ENCODE measurements at places on chromosomes 7 and 10.

- no peak for DNase-seq
Observed at GRCh38 chr10:14658331-14659127, 116.2 kb downstream of the FAM107B start.

DNA sequence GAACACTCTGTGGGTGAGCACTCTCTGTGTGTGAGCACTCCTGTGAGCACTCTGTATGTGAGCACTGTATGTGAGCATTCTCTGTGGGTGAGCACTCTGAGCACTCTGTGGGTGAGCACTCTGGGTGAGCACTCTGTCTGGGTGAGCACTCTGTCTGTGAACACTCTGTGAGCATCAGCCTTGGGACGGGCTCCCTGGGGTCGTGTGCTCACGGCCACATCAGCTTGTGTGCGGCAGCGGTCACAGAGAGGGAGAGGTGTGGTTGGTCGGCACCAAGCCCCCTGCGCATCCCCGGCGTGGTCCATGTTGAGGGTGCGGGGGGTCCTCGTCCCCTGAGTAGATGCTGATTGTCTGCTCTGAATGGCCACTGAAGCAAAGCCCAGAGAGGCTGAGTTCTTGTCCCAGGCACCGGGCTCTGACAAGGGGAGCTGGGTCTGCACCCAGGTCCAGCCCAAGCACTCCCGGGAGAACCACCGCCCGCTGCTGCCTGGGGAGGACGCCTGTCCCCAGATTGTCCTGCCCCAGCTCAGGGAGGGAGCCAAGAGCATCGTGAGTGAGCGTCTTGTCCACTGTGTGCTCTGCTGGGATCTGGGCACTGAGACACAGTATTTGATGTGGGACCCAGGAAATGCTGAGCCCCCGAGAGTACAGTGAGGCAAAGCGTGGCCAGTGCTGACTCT is 143.7 kb downstream of the DNAJB6 start:
- no peak for DNase-seq

DNA sequence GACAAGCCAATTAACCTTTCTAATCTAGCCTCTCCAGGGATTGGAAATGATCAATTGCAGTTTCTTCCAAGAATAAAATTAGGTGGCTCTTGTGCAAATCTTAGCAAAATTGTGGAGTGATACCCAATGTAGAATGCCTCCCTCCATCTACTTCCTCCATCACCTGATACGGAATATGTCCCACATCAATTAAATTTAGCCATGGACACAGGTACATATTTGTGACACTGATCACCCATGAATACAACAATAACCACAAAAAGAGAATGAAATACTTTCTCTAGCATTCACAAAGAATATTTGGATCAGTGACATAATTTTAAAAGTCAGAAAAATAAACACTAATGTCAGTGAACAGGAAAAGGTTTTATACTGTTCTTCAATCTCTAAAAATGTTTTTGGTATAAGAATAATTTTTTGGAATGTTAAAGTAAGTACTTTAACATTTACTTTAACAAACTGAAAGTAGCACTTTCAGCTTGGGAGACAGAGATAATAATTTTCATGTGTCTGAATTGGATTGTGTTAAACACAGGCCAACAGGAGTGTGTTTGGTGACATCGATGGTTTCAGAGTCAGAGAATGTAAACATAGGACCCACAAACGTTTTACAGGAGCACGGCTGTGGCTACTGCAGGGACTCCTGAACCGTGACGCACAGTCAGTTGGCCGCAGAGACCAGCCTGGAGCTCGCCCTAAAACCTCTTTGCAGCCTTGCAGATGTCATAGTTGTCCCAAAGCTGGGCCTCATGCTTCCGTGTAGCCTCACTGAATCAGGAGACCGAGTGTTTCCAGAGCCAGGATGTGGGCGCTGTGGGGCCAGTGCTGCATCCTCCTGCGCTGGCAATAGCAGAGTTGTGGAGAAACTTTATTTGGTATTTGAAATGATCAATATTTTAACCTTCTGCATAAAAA is 7.2 kb downstream of the RBM20 start:
- DNase-seq: no peak

DNA sequence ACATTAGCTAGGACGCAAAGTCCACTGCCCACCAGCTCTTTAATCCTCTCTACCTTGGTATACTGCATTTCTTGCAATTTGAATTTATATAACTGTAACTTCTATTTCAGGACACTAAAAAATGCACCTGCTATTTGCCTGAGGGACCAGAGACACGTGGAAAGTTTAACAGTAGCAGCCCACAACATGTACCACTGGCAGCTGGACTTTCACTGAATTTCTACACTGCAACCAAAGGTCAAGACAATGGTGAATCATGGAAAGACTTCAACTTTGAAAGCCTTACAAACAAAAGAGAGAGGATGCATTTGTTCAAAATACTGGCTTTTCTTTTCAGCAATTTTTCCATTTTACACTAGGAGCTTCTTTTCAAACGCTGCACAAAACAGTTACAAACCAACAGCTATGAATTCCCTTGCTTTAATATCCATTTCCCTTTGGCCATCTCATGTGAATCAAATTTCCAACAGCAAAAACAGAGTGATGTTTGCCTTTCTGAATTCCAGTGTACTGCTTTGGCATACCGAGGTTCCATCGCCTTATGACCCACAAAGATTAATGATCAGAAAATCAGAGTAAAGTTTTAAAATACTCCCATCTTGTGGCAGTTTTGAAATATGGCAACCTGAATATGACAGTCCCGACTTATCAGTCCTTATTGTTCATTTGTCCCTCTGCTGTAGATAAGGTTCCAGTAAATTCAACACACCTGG is 29.9 kb upstream of the HNRNPH3 start:
- DNase-seq: no peak

GRCh38 chr7:64618785-64619456 is 47.0 kb upstream of the ZNF107 start:
- DNase-seq: no peak

DNA sequence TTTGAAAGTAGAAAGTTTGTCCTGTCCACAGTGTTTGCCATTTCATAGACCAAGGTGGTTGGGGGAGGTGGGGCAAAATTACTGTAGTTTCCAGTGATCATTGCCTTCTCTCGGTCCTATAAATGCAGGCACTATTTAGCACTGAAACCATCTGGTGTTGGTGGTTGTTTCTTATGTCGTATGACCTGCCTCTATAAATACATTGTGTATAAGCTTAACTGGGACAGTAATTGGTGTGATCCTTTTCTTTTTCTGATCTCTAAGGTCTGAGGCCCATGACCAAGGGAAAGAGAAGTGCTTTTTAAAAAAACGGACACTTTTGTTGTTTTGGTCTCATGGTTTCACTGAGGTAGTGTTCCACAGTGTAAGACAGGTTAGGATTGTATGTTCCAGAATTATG is 63.1 kb downstream of the AUTS2 start:
- DNase-seq: no peak

DNA sequence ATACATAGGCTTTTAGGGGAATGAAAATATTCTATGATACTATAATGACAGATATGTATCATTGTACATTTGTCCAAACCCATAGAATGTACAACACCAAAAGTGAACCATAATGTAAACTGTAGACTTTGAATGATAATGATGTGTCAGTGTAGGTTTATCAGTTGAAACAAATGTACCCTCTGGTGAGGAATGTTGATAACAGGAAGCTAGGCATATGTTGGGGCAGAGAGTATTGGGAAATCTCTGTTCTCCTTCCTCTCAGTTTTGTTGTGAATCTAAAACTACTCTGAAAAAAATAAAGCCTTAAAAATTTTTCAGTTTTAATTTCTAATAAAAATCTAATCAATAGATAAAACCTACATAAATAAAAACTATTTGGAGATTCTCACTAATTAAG is 36.9 kb downstream of the C1GALT1 start:
- DNase-seq: no peak

DNA sequence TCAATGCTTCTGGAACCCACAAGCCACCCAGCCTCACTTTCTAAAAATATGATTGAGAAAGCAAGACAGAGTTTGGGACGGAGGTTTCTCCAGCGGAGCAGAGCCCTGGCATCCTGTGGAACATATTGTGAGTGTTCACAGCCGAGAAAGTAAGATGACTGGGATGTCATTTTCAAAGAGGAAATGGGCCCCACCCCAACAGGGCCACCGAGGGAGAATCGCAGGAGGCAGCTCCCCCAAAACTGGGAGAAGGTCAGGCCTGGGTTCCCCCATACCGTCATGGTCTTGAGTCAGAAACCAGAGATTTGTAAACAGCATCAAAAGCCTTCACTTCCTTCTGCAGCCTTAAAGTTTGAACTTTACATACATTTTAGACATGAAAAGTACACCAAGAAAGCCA is 560.0 kb downstream of the PTPRN2 start:
- DNase-seq: no peak

- DNase-seq: no peak
Observed at GRCh38 chr10:121088524-121088923, 237.4 kb downstream of the WDR11 start.

GRCh38 chr10:7895699-7896090 is 77.4 kb downstream of the TAF3 start:
- DNase-seq: no peak

GRCh38 chr7:117114272-117114671 is 161.0 kb downstream of the ST7 start:
- DNase-seq: no peak

DNA sequence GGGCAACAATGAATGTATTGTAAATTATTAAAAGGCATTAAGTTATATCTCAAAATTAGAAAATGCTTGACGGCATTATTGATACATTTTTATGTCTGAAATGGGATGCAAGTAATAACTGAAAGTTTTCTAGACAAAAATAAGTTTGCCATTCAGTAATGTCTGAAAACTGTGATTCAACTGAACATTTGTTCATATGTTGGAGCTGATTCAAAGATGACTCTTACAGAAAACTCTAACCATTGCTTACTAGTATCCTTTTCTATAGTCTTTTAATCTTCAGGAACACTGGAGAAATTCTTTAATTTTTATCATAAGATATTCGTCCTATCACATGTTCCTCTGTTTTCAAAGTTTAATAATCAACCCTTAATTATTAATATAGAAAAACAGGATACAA is 71.1 kb upstream of the TFEC start:
- DNase-seq: no peak

DNA sequence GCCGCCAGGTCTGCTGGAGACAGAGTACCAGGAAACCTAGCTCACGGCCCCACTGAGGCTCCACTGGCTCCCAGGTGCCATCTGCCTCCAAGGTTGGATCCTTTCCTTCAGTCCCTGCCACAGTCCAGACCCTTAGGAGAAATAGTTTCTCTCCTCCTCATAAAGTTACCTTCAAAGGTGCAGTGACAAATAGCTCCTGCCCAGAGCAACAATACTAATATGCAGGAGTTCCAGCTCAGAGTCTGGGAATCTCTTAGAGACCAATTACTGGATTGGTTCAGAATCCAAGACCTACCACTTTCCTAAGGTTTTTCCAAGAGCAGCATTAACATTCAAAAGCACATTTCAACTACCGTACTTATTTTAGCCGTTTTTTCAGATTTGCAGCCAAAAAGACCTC is 41.0 kb upstream of the ADAM12 start:
- DNase-seq: no peak

- no peak for DNase-seq
Observed at GRCh38 chr7:94123136-94123535, 119.0 kb upstream of the BET1 start.

- DNase-seq: no peak
Observed at GRCh38 chr10:70198696-70199466, 28.6 kb upstream of the SAR1A start.

DNA sequence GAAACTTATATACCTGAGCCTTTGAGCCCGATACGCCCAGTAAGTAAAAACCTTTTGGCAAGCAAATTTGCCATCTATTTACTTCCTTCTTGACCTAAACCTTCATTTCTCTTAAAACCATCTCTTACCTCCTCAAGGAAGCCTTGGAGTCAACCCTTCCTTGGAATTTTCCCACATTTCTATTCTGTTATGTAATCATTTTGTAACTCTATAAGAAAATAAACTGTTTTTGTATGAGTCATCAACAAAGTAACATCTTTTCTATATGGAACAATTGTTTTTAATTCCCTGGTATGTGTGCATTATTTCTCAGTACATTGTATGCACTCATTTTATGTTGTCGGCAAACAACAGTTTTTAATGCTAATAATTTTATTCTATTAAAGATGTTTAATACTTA is 162.0 kb downstream of the TEX36 start:
- DNase-seq: no peak

- no peak for DNase-seq
Observed at GRCh38 chr7:106038289-106038688, 73.8 kb downstream of the SYPL1 start.

DNA sequence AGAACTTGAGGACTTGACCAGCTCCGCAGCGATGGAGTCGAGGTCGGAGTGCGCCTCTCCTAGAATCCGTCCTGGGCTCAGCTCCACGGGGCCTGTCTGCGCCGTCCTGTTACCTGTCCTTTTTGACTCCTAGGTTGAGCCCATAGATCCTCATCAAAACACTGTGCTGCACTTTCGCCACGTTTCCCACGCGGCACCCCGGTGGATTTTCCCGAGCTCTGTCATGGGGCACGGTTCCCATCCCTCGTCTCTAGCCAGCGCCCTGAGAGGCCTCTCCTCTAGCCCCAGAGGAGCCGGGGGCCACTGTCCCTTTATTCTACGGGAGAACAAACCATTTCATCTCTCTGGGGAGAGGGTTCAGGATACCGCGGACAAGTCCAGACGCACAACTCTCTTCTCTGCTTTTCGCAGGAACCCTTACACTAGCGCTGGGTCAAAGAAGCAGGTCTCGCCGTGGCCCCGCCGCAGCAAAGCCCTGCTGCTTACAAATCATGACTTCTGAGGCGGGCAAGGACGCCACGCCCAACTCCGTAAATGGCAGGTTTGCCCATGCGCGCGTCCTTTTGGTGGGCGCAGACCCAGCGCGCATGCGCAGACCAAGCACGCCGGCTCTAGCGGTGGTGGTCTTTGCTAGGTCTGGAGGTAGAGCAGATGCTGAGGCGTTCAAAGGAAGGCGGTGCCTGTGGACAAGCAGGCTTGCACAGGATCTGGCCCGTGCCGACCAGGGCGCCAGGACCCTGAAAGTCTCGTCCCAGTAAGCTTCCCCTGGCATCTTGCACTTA is 10.3 kb upstream of the ANKRD7 start:
- DNase-seq: peak; percentile 28

DNA sequence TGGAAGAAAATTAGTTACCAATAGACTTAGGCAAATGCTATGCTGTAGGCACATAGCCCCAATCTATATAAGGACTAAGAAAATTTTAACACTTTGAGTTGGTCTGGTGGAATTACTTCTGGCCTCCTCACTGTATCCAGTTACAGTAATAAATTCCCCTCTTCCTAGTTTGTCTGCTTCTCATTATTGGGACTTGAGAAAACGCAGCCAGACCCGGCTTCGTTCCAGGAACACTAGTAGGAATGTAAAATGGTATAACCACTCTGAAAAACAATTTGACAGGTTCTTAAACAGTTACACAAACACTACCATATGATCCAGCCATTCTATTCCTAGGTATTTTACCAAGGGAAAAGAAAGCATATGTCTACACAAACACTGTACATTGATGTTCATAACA is 150.2 kb downstream of the VPS50 start:
- DNase-seq: no peak

- no peak for DNase-seq
Observed at GRCh38 chr7:15504351-15504750, 57.5 kb downstream of the AGMO start.

DNA sequence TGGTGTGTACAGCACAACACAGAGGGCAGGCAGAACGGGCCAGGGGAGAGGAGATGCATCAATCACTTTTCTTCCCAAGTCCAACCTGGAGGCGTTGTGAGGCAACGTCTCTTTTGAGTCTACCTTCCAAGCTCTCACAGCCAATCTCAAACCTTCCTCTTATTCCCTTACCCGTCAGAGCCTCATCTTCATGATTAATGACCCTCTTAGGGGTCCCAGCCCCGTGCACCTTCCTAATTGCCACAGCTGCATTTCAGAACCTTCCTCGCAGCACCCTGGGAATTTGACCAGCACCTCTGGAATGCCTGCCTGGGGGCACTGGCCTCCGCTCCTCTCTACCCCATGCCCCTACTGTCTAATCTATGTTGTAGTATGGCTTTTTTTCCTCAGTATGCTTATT is 169.3 kb upstream of the PRR15 start:
- DNase-seq: no peak
